ENCODE measurements at places on chromosomes 7 and 10. TPM values are rescaled to one million over a fixed set of nuclear protein-coding genes. Genes with fewer than 3 reads are reported as not detected.
A peak's percentile ranks its signal among the peaks of the same experiment; 100 is the strongest.

GRCh38 chr10:32207544-32207943 is 139.4 kb downstream of the EPC1 start:
- peak; percentile 16 for DNase-seq

The GPR15LG gene
- not detected for total RNA-seq

DNA sequence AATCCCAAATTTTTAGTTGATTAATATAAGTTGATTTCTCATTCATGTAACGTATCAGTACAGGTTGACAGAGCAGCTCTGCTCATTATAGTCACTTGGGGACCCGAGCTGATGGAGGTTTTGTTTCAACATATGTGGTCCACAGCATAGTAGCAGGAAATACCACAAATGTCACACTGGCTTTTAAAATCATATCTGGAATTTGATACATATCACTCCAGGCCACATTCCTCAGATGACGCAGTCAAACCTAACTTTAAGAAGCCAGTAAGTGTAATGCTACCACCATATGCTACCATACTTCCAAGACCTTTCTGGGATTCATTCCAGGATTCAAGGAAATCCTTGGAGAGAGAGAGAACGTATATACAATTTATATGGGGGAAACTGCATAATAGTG is 156.3 kb downstream of the PHF14 start:
- no peak for DNase-seq

- DNase-seq: no peak
Measured at GRCh38 chr7:155761162-155761561, 51.1 kb downstream of the SHH start.

DNA sequence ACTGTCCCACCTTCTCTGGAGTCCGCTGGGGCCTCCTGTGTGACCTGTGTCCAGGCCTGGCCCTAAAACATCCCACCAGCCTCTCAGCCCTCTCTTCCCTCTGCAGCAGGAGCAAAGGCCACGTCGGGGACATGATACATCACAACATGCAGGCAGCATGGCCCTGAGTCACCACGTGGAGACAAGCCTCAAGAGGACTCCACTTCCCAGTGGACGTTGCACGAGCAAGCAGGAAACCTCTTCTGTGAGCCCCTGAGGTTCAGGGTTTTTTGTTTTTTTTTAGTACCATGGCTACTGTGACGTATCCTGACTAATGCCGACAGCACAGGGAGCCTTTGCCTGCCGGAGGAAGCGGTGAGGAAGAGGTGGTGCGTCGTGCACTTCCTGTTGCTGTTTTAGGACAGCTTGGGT is 165.9 kb downstream of the DNAJB6 start:
- DNase-seq: peak; percentile 35
